H9 (cell line): ENCODE measurements at places on chromosomes 5 and 9.

GRCh38 chr5:121887727-121888126 is 36.0 kb downstream of the FTMT start:
- no peak for DNase-seq

- DNase-seq: no peak
Measured at GRCh38 chr5:72234265-72234700, 85.8 kb downstream of the MRPS27 start.

DNA sequence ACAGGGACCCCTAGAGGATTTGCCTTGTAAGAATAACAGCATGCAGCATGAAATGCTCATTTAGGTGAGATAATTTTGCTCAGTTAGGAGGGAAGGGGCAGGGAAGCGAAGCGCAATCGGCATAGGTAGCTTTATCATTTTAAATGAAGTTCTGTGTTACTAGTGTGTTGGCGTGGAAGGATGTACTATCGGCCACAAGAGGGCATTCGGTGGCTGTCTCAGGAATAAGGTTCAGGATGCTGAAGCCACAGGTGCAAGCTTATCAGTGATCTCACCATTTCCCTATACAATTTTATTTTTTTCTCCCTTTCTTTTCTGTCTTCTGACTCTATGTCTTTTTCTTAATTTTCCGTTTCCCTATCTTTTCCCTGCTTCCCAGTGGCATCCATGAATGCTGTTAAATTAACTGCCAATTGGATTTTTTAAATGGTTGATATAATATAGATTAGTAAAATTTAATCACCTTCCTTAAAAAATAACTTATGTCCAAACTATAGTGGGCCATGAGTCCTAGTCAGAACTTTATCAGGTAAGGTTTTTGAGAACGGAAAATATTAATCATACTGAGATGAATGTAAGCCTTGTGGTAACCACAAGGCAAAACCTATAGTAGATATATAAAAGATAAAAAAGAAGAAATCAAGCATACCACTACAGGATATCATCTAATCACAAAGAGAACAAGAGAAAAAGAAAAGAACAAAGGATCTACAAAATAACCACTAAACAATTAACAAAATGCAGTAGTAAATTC is 1.2 kb upstream of the INSL6 start:
- DNase-seq: peak; percentile 69

- peak; percentile 82 for DNase-seq
Measured at GRCh38 chr5:141811287-141812155, 66.7 kb downstream of the PCDH1 start.

GRCh38 chr5:137095597-137095996 is 403.5 kb downstream of the SPOCK1 start:
- no peak for DNase-seq

DNA sequence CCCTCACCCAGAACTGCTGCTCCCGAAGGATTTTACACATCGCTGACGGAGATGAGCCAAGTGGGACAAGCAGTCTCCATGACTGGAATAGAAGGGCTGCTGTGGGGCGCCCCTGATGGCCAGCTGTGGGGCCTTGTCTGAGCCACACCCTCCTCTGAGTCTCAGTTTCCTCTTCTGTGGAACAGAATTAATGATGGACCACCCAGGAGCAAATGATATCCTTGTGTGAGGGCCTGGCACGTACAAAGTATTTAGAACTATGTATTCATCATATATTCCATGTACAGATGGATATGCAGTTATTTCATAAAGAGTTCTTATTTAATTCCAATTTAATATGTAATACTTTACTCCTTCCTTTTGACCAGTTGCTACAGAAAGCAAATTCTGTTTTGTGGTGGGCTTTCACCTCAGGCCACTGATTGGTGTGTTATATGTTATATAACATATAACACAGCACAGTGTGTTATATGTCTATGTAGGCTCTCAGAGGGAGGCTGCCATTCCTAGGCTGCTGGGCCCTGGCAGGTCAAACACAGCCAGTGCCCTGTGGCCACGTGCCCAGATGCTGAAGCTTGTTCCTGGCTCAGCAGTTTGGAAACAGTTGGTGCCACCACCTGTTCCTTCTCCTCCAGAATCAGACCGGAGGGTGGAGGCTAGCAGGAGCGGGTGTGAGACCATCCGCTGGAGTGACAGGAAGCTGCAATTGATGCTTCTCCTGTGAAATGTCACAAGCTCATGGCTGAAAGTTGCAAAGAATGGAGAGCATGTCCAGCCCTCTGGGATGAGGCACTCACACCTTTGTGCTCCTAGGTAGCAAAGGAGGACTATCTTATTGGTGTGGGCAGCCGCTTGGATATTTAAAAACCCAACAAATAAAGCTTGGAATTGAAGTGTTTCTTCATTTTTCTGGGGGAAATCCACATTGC is 4.4 kb upstream of the FGD3 start:
- DNase-seq: no peak

- DNase-seq: no peak
Measured at GRCh38 chr5:109939116-109939682, 249.5 kb downstream of the MAN2A1 start.

DNA sequence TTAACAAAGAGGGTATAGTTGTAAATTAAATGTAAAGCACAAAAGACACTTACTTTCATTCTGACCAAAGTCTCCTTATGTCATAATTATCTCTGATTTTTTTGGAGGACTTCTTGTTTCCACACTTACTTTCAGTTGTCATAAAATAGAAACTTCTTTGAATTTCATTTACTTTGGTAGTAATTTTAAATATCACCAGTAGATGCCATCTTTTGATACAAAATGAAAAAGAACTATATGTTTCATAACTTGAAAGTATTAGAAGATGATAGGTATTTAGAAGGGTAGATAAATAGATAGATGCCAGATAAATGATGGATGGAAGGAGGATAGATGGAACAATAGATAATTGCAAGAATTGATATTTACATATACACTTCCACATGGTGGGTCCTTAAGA is 1865.3 kb upstream of the CDH9 start:
- no peak for DNase-seq

GRCh38 chr5:132044207-132044606 is 16.2 kb upstream of the IL3 start:
- peak; percentile 9 for DNase-seq

- no peak for DNase-seq
Measured at GRCh38 chr9:19162026-19162366, 34.7 kb upstream of the PLIN2 start.

- DNase-seq: no peak
Measured at GRCh38 chr9:73194284-73194683, 42.6 kb downstream of the ANXA1 start.

- DNase-seq: no peak
Measured at GRCh38 chr5:151077967-151078366, 2.9 kb downstream of the TNIP1 start.

DNA sequence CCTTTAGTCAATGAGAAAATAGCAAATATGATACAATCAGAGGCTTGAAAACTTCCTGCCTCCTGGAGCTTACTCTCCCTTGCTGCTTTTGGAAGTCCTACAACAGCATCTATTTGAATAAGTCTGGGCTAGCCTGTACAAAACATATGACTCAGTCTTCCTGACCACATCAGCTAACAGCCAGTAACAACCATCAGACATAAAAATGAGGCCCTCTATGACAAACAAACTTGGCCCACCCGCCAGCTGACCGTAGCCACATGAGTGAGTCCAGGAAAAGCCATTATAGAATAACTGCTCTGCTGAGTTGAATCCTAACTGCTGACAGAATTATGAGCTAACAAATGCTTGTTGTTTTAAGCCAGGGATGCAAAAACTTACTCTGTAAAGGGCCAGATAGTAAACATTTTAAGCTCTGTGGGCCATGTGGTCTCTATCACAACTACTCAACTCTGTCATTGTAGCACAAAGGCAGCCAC is 347.6 kb downstream of the PTPRD start:
- no peak for DNase-seq

- no peak for DNase-seq
Measured at GRCh38 chr9:124389146-124389939, 25.9 kb downstream of the PSMB7 start.

DNA sequence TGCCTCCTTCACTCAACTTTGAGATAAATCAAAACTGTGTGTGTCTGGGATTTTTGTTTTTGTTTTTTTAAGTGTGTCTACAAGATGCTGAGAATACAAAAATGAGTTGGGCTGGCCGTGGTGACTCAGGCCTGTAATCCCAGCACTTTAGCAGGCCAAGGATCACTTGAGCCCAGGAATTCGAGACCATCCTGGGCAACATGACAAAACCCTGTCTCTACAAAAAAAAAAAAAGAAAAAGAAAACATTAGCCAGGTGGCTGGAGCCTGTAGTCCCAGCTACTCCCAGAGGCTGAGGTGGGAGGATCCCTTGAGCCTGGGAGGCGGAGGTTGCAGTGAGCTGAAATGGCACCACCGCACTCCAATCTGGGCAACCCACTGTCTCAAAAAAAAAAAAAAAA is 21.0 kb downstream of the HNRNPK start:
- no peak for DNase-seq

DNA sequence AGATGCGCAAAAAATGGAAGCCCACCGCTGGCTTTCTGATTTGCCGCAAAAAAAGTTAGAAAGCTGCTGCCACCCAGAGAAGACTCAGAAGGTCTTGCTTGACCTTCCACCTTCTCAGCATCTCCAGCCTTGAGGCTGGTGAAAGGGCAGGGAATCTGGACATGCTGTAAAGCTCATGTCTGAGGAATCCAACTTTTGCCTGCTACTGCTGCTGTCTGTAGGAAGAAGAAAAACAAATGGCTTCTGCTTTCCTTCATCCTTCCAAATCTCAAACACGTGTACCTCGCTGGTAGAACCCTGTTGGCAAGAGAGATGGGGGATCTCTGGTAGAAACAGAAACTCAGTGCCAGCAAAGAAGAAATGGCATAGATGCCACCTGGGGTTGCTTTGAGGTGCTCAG is 10.2 kb downstream of the TJP2 start:
- no peak for DNase-seq

DNA sequence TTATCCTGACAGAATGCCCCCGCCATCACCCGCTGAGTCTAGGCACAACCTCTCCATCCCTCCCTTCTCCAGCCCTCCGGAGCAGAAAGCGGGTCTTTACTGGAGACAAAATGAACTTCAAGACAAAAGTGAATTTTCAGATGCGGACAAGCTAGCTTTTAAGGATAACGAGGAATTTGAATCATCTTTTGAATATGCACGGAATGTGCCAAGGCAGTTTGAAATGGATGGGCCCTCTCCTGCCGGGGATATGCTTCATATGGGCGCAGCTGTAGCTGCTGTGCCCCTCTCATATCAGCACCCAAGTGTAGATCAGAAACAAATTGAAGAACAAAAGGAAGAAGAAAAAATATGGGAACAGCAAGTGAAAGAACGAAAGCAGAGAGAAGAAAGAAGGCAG is 37.5 kb downstream of the CPLANE1 start:
- DNase-seq: no peak

GRCh38 chr5:173901705-173902104 is 13.6 kb downstream of the CPEB4 start:
- no peak for DNase-seq

DNA sequence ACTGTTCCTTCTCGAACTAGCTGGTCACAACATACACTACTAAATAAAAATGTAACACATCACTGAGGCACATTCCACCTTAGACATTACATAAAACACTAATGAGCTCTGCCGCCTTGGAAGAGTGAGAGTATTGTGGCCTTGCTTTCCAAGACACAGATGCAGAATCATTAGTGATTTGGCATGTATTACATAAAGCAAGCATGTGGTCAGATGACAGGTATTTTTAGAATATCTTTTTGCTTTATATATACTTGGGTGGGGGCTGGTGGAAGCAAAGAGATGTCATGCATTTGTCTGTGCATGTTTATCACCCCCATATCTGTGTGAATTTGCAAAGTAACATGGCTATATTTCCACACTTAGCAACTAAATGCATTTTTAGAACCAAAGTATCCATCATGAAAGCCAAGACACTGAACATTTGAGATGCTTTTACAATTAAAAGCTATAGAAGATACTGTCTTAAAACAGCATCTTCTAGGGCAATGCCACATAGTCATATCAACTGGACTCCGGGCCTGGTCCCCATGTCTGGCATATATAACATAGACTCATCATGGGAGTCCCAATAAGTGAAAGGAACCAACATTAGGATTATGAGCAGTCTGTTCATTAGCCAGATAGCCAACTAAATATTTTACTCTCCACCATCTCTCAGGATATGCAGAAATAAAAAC is 213.5 kb downstream of the MEF2C start:
- no peak for DNase-seq

DNA sequence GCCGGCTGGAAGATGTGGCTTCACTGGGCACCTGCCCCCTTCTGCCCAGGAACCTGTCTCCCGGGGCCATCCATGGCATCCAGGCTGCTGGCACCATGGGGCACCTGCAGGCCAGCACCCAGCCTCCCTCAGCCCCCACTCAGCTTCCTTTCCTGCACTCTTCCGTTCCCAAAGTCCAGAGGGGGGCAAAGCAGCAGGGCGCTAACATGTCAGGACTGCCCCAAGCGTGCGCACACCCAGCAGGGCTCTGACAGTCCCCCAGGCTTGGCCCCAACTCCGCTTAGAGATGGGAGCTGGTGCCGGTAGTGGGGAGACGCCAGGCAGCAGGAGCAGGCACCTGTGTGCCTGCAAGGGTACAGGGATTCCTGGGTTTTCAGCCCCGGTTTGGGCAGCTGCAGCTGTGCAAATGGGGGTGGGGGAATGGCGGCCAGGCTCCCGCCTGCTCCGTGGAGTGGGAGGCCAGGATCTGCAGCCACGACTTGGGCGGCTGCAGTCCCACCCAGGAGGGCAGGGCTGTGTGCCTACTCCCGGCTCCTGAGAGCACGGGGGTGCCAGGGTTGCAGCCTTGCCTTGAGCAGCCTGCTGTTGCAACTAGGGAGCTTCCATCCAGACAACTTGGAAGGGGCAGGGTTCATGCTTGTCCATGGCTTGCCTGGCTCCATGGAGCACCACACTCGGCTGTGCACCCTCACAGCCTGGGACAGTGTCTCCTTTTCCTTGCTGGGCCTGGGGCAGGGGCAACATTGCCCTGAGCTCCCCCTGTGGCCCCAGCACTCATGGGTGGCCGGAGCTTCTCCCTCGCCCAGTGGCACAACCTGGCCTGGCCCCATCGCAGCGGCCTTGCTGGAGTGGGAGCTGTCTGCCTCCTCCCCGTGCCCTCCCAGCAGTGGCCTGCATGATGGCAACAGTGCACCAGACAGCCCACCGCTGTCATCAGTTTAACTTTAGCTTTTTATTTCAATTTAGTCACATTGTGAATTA is 561.1 kb downstream of the MTRR start:
- no peak for DNase-seq

GRCh38 chr9:121349009-121349408 is 21.0 kb downstream of the STOM start:
- no peak for DNase-seq

GRCh38 chr9:113915817-113916434 is 39.8 kb downstream of the ZNF618 start:
- DNase-seq: no peak

DNA sequence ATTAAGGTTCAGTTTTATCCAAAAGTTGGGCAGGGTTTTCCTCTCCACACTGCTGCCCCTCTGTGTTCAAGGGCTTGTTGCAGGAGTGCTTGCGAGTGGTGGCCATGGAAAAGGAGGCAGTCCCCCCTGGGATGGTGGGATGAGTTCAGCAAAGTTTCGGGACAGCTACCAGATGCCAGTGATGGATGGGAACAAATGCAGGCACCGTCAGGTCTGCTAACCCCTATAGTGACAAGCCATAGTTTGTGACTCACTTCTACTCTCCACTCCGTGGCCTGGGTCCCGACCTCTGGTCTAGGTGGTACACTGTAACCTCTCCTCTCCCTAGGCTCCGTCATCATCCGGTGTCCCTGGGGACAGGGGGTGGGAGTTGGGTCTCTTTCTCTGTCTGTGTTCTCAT is 3.8 kb upstream of the RNF14 start:
- no peak for DNase-seq
